Lung microvascular endothelial cell (primary cell): ENCODE measurements at places on chromosomes 2 and 18. TPM values are rescaled to one million over a fixed set of nuclear protein-coding genes. Genes with fewer than 3 reads are reported as not detected.
A peak's percentile ranks its signal among the peaks of the same experiment; 100 is the strongest.

The LOXHD1 gene
- total RNA-seq: not detected in 2 replicates

The MDH1B gene
- total RNA-seq: under 0.01 TPM in 1 of 2 replicates, not detected in the other

The QPCT gene
- total RNA-seq: 0.60 and 3.7 TPM in 2 replicates

The CMPK2 gene
- 0.20 and 0.65 TPM in 2 replicates for total RNA-seq

The EGR4 gene
- under 0.01 TPM in 1 of 2 replicates, not detected in the other for total RNA-seq

DNA sequence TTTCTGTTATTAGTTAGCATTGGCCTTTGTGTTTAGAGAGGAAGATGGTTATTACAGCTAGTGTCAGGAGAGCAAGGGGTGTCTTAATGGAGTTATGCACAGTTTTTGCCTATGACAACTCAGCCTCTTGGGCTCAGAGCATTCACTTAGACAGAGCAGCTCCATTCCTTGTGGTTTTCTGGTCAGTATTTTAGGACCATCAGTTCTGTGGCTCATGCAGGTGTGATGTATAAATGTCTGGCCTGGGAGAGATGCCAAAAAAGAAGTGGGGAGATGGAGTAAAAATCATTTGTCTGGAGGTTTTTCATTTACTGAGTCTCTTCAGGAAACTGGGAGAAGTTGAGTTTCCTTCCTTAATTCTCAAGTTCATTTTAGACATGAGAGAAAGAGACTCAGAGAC, 79.7 kb downstream of the PRKCE start:
- no peak for DNase-seq

DNA sequence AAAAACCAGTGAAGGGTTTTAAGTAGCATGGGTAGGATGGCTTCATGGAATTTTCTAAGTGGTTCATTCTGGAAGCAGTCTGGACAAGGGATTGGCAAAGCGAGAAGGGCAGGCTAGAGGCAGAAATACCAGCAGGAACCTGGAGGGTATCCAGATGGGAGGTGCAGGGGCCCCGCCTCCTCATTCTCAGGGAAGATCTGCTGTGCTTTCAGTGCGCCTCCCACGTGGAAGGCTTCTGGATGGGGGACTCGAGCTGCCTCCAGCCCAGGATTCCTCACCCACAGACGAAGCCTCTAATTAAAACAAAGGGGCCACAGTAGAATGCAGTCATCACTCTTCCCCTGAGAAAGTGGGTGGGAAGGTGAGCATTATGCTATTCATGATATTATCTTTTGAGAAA, 79.8 kb downstream of the VSNL1 start:
- DNase-seq: no peak

DNA sequence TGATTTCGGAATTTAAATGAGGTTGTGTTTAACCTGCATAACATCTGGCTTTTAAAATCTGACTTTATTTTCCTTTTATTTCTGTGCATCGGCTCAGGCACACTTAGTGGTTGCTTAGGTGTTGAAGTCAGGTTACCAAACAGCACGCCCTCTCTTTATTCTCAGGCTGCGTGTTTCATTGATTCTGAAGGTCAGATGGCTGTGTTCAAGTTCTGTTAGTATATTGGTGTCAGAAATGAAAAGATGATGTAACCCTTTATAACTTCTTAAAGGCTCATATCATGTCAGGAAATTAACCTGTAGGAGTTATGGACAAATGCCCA, 246.5 kb downstream of the LDLRAD4 start:
- DNase-seq: no peak

GRCh38 chr18:70195852-70196434, 9.5 kb downstream of the RTTN start:
- DNase-seq: peak; percentile 81

DNA sequence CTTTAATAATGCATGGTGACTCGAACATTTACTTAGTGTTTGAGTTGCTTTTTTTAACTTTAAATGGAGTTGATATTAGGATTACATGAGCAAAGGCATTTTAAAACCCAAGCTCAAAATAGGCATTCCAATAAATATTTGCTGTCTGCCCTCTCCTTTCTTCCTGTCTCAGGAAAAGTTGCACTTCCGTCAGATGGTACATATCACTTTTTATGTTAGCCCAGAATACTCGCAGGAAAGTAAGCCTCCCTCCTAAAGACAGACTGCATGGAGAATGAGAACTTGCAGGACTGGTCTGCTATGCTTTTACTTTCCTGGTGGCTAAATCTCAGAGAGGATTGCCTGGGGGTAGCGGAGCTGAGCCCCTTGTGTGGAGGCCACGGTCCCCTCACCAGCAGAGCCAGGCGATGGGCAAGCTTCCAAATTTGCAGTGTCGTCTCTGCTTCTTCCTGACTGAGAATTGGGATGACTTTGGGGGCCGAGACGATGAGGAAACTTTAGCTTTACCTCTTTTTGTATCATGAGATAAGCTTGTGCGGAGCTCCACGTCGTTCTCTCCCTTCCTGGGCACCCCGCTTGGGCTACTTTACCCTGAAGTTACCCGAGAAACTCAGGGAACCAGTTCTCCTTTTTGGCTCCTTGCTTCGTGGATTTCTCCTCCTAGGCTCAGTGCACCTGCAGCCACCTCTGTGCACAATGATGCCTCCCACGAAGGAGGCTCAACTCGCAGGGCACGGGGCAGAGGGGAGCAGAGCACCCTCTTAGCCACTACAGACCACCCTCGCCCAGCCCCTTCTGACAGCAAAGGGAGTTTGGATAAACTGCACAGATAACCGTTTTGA, 223.3 kb downstream of the SH3RF3 start:
- DNase-seq: peak; percentile 37

GRCh38 chr18:8799001-8799400, 93.6 kb downstream of the MTCL1 start:
- no peak for DNase-seq

DNA sequence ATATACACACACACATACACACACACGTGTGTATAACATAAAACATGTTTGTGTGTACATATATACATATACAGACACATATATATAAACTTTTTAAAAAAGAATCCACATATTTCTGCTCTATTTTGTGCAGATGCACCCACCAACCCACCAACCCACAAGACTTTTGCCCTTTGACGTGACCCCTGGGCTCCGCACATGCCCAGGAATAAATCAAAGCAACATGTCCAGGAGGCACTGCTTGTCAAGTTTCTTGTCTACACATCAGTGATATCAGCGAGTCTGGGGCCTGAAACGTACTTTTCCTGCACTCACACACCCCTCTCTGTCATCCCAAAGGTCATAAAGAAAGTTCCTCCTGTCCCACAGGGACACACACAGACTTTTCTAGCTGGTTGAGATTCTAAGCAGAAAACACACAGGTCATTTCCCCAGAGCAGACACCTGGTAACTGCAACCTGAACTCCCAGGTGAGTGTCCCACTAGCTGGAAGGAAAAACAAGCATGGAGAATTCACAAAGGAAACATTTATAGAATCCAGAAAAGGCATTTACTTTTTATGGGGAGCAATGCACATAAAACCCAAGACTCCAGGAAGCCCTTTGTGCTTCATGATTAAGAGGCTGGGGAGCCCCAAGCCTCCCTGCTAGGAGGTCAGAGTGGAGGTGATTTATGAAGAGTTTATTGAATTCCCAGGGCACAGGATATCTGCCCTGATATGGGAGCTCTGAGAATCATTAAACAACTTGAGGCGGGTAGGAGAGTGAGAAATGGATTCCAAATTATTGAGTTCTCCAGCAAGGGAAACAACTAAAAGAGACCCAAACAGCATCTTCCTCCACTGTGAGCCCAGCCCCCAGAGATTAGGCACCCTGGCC, 211.6 kb downstream of the MGAT5 start:
- DNase-seq: no peak

DNA sequence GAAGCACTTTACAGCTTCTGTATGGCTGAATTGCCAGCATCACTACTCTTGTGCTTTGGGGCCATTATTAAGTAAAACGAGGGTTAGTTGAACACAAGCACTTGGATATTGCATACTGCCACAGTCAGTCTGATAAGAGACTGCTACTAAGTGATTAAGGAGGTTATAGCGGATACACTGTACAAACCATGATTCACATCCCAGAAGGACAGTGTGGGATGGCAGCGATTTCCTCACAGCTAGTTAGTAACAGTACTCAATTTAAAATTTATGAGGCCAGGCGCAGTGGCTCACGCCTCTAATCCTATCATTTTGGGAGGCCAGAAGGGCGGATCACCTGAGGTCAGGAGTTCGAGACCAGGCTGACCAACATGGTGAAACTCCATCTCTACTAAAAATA, 2.6 kb upstream of the BMPR2 start:
- peak; percentile 58 for DNase-seq

DNA sequence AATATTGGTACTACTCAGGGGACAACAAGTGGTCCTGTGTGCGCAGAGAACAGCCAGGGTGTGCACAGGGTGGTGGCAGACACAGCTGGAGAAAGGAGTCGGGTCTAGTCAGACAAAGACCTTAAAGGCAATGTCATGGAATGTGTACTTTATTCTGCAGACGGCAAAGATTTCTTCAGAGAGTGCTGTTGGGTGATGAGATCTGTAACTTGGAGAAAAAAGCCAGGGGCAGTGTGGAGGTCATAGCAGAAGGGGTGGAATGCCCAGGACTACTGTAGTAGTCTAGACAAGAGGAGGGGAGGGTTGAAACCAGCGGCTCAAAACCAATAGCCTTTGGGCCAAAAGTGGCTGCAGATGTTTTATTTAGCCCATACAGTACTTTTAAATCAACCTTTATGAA, 121.3 kb upstream of the ZFP36L2 start:
- no peak for DNase-seq

DNA sequence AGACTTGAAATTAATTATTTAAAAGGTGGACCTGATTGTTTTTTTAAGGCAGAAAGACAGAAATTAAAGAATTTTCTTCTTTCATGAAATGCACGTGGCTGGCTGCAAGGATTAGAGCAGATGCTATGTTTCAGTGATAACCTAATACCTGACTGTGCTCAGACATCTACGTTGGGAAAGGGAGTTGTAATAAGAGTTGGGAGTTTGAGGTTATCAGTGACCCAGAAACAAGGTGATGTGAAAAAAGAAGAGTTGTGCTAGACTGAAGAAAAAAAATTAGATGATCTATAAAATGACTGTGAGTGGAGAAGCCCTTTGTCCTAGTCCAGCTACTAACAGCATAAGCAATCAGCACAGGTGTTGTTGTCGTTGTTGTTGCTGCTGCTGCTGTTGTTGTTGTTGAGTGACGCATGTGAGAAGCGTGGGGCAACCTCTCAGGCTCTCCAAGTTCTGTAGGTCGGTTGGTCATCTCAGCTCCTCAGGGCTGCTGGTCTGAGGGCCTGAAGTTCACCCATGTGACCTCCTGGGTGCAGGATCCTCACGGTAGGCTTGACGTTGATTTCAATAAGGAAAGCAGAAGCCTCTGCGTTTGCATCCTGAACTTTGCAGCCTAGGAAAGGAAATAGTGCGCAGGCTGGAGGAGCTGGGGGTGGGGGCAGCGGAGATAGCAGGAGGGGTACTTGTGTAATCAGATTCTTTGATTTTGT, 7.6 kb downstream of the POU3F3 start:
- DNase-seq: no peak

DNA sequence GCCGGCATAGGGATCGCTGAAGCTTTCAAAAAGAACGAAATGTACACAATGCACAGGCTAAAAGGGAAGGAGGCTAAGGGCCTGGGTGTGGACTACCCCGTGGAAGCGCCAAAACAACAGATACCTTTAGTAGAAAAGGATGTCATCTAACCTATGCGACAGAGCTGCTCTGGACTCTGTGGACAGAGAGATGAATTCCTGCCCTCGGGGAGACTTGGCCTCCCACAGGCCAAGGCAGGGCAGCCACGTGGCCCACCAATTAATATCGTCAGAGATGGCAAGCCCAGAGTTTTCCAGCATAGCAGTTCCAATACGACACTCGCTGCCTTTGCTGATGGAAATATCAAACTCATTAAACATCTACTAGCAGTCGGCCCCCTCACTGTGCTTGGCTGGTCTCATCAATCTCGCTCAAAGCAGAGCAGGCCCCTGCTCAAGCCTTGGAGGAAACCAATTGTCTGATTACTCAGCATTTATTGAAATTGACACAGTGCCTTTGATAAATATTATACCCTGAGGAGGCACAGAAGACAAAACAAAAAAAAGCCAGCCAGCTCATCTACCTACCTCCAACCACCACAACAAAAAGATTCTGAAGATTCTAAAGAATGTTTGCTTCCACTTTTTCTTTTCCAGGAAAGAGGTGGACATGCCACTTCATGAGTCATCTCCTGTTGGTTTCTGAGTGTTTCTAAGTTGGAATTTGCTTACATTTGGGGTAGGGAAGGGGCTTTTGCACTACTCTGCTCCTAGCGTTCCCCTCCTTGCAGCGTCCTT, 79.0 kb upstream of the ACAA2 start:
- DNase-seq: peak; percentile 13

- no peak for DNase-seq
Measured at GRCh38 chr18:66792466-66792865, 188.6 kb upstream of the CDH19 start.

- DNase-seq: peak; percentile 81
Measured at GRCh38 chr18:80157708-80158343, 48.8 kb downstream of the ADNP2 start.

DNA sequence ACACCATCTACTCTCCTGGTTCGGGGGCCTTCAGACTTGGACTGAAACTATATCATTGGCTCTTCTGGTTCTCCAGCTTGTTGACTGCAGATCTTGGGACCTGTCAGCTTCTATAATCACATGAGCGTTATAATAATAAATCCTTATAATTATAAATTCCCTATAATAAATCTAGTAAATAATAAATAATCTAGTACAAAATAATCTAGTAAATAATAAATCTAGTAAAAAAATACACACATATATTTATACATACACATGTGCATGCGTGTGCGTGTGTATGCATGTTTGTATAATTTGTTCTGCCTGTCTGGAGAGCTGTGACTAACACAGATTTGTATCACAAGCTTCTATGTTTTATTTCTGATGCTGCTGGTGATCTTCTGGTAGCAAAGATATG, 40.8 kb downstream of the KATNAL2 start:
- DNase-seq: no peak

DNA sequence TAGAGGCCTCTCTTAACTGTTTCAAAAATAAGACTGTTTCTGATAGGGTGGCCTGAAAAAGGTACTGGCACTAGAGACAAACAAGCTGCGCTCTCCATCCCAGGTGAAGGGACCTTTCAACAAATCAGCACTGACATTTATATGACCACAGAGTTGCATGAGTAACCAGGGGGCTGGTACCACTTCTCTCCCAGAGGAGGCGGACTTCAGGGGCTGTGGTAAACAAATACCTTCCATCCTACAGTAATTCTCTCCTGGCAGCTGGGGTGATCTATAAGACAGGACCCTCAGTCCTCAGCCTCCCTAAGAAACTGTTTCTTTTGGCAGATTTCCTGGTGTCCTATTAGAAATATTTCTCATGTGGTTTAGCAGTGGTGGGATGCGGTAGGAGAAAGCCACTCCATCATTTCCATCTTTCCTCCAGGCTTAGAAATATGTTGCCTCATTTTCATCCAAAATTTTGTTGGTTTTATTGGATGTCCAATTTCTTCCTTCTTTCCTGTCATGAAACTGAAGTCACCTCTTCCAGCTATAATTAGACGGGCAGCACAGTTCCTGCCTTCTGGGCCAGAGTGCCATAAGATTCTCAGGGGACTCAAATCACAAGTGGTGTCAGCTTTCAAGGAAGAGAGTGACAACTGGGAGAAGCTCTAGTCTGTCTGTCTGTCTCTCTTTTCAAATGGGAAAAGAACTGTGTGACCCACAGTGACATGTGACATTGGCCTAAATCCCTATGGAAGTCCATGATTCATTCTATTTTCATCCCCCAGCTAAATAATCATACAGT, 96.4 kb downstream of the CYRIA start:
- no peak for DNase-seq
